ENCODE measurements at places on chromosomes 2 and 18.

GRCh38 chr2:11385847-11386246 is 41.4 kb upstream of the ROCK2 start:
- DNase-seq = no peak

DNA sequence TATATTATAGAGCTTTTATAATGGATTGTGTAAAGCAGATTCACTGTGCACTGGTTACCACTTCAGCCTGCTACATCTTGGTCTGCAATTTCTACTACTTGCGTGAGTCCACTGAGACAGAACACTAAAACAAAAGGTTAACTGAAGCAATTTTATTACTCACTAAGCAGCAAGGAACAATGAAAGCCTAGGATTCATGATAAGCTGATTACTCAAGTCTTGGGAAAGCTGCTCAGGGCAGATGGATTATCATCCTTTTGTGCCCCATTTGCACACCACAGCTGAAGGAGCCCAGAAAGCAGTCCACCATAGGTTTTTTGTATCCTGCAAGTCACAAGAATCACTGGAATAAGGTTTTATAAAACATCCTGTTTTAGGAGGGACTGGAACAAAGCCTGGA is 1215.2 kb upstream of the TMEFF2 start:
- DNase-seq = no peak

- DNase-seq = no peak
These were observed 606.0 kb upstream of the GCFC2 start for GRCh38 chr2:76316691-76317090.

DNA sequence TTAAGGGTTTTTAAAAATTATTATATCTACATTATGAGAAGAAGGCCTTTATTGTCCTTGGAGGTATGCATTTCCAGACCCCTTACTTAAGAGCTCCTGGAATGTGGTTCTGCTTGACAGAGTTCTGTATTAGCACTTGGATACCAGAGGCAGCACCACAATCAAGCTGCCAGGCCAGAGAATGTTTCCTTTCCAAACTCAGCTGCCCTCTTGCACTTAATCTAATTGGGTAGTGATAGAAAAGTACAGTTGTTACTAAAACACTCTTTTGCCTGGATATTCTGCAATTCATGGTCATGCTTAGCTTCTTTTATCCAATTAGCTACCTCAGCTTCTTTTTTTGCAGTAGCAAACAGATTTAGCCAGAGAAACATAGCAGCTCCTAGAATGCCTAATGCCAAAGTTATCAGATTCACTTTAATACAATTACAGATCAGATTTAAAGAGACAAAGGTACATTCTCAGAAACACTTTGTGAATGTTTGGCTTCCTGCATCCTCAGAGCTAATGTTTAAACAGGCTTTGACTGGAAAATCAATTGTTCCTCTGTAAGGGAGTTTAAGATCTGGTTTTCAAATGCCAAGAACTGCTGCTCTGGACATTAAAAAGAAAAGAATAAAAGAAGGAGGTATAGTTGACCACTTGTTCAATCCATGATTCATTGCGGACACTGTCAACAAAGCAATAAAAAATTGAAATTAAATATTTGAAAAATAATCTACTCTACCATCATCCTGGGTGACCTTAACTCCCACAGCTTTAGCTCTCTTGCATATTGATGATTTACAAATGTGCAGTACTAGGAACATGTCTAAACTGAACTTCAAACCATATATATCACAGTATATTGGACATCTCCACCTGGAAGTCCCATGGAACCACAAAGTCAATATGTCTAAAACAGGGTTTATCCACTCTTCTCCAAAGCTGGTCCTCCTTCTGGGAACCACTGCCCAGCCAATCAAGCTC is 12.8 kb downstream of the NOSTRIN start:
- DNase-seq = no peak

- DNase-seq = no peak
These were observed at the start of gene TWIST2 for GRCh38 chr2:238847841-238848690. TSS of gene TWIST2 (plus strand) at chr2:238848085. CDS start at chr2:238848216, 131 bp downstream.

DNA sequence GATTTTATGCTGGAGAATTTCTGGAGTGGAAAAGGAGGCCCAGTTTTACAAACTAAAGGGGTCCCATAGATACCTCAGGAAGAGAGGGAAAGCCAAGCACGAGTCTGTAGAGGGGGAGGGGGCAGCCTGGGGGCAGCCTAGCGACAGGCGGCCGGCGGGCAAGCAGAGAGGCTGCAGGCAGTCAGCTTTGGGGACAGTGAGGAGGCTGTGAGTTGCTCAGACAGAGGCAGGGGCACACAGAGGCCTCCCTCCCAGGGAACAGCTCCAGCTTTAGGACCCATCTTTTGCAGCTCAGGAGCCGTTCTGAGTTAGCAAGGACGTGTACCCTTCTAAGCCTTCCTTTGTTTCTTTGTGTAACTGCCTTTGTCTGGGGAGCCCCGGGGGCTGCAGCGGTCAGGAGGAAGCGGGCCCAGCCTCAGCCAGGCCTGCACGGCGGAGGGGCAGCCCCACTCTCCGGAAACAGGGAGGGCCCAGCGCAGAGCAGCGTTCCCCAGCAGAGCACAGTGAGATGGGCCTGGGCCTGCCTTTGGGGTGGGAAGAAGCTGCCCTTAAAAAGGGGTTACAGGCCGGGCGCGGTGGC is 41.1 kb upstream of the RALBP1 start:
- DNase-seq = no peak

- no peak for DNase-seq
These were observed 159.6 kb upstream of the TPO start for GRCh38 chr2:1253629-1254028.

GRCh38 chr2:45844796-45845457 is 193.5 kb downstream of the PRKCE start:
- no peak for DNase-seq

- DNase-seq = peak; percentile 80
These were observed 25.5 kb upstream of the KCNE4 start for GRCh38 chr2:223026357-223027110.

DNA sequence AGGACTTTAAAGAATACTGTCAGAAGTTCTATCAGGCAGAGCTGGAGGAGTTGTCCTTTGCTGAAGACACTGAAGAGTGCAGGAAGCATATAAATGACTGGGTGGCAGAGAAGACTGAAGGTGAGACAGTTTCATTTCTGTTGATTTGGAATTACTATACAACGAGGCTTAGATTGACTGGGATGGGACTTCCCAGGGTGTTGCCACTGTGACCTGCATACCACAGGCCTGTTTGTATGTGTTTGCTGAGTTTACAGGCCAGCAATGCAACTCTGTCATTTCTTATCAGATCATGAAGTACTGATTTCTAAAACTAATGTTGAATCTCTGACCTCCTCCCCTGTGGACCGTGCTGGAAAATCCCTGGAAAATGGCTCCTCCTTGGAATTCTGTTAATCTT is 11.8 kb downstream of the SERPINB8 start:
- DNase-seq = no peak

DNA sequence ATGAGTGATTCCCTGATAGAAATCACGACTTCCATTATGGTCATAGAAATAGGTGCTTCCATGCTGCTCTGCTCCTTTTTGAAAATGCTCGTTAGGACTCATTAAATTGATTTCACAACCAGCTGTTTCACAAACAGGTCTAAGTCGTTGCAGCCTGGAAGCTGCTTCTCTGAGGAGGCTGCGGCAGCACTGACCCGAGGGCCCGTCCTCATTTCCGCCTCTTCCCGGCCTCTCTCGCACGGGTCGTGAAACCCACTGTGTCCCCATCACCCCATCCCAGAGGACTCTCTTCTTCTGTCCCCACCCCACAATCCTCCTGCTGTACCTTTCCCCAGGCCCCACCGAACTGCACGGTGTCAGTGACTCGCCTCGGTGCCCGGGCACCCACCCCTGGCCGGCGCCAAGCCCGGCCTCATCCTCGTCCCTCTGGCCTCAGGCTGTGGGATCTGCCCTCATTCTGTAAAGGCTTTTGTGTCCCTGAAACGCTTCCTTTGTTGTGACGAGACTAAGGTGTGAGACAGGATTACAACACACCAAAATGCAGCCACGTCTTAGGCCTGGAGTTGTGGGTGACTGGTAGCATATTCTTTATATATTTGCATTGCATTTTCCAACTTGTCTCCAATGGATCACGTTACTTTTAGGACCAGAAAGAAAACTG is 112.7 kb upstream of the CTDP1 start:
- DNase-seq = no peak

DNA sequence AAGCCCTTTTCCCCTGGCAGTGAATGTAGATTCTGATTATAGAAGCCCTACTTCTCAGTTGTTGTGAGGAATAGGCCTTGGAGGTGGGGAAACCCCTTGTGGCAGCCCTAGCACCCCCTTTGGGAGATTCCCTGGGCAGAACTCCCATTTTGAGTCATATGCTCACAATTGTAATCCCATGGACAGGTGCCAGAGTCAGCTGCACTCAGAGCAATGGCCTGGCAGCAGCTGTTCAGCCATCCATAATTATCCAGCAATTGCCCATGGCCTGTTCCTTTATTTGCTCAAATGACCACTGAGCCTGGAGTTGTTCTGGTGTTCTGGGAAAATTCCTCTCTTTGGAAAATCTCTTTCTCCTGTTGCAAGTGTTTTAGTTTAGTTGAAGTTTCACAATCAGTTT is 71.7 kb downstream of the PTRHD1 start:
- DNase-seq = peak; percentile 67

GRCh38 chr2:43276962-43277391 is 50.6 kb upstream of the ZFP36L2 start:
- no peak for DNase-seq

- no peak for DNase-seq
These were observed 318.2 kb upstream of the SLC39A10 start for GRCh38 chr2:195338856-195339255.

DNA sequence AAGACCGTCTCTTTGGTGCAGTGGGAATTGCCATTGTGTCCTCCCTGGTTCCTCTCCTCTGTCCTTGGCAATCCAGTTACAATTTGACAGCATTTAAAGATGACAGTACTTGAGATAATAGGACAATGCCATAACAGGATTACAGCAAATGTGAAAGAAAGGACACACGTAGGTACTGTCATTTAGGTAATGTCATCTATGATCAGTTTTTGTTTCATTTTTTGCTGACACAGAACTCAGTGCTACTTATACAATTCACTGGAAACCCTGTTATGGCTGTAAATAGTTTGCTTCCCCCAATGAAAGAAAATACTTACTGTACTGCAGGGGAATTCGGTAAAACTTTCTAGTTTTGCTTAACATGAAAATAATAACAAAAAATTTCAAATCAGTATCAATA is 65.2 kb downstream of the BCL11A start:
- DNase-seq = no peak

DNA sequence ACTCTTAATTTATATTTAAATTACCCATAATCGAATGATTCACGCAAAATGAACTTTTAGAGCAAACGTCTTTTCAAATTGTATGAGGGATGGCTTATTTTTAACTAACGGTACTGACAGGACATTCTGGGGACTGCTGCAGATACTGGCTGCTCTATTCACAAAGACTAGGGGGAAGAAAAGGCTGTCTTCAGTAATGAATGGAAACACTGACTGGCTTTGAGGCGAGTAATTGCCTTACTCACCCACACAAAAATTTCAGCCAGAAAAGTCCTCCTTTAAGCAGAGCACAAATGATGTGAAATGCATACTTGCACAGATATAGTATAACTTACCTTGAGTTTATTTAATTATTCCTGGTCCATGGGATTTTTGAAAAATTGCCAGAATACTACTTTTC is 852.6 kb downstream of the DPP10 start:
- no peak for DNase-seq

GRCh38 chr2:201353116-201353515 is 4.0 kb downstream of the FLACC1 start:
- DNase-seq = no peak

DNA sequence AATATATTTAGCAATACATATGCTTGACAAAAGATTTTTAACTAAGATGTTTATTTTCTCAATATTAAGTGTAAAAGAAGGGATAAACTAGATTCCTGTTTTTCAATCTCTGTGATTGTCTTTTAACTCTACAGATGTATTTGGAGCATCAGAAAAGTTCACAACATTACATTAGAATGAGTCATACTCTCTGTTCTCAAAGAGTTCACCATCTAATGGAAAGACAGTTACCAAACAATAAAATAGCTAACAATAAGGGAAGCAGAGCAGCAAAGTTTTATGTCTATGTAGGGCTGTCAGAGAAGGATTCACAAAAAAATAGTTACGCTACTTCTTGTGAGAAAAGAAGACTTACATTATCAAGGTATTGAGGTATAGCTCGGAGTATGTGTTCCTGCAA is 109.2 kb upstream of the MAP2 start:
- DNase-seq = no peak

- no peak for DNase-seq
These were observed 174.8 kb downstream of the PRPF40A start for GRCh38 chr2:152542337-152542994.

- no peak for DNase-seq
These were observed 16.5 kb upstream of the PRLH start for GRCh38 chr2:237549643-237550415.

- no peak for DNase-seq
These were observed 70.3 kb upstream of the PSME4 start for GRCh38 chr2:54041135-54041534.

DNA sequence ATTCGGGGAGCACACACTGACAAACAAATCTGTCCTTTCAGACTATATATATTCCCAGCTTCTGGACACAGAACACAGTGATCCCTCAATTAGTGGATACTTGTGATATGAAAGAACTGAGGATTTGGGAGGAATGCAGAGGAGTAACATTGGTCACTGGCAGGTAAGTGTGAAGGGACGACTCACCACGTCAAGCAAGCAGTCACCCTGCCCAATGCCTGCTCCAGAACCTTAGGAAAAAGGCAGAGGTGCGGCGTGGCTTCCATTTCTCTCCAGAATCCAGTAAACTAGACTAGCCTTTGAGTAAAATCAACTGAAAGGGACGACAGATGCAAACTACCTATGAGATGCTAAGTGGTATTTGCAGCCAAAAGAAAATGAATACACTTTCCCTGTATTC is 1.1 kb downstream of the CCDC93 start:
- no peak for DNase-seq

DNA sequence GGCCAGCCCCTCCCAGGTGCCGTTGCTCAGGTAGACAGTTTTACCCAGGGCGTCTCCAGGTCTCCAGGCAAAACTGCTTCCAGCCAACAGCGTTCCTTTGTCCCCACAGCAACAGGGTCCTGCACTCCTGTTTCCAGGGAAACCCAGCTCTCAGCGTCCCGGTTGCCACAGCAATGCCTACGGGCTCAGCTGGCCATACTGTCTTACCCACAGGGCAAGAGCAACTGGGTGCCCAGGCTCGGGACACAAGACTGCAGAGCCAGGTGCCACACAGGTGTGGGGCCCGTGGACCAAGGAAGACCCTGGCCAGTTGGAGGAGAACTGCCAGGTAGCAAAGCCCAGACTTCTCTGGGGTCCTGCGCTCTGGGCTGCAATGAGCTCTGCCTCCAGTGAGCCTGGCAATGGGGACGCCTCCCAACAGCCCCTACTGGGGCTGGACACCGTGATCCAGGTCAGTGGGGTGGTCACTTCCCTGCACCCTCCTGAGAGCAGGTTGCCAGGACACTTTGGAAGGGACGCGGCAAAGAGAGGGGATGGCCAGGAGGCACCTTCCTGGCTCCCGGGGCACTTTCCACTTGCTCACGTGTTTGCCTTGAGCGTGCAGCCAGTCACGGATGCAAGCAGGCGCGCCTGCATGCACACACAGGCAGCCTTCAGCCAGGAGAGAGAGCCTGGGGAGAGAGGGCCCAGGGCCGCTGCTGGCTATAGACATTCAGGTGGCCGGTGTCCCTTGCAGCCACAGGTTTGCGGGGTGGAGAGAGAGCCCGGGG is at the start of gene CROCC2:
Gene CROCC2, plus strand, starts transcription at position 196 of the 770 bp plus-strand sequence. Its CDS starts 178 bp downstream, at position 374.
- no peak for DNase-seq

Data from NCI-H2081 treated with DMSO at 0.1 percent for 48 hours (cell line).